ENCODE measurements at places on chromosomes 13 and 19. TPM values are rescaled to one million over a fixed set of nuclear protein-coding genes. Genes with fewer than 3 reads are reported as not detected.

DNA sequence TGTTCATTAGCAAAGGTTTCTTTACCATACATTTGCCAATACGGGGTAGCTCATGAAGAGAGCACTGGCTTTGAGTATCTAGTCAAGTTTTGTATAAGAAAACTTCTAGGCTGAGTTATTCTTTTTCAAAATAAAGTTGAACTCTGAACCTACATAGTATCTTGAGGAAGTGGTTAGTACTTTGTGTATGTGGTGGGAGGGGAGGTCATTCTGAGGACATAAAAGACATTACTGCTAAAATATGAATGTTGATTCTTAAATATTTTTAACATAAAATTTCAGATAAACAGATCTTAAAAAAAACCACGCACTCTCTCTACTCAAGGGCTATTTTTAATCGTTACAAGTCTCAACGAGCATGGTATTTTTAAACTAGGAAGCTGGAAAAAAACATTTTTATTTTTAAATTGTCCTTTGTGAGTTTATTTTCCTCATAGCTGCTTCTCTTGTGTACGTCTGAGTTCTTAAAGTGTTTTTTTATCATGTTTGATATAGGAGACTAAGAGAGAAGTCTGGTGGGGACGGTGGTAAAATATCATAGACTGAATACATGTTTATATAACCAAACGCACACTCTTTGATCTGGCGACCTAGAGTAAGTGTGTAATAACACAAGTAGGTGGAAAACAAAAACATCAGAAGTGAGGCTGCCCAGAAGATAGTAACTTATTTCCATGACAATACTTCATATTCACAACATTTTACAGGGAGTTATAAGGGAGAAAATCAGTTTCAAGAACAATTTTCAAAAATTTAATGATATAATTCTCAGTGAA lies 118.0 kb upstream of the POSTN start:
- no peak for DNase-seq

DNA sequence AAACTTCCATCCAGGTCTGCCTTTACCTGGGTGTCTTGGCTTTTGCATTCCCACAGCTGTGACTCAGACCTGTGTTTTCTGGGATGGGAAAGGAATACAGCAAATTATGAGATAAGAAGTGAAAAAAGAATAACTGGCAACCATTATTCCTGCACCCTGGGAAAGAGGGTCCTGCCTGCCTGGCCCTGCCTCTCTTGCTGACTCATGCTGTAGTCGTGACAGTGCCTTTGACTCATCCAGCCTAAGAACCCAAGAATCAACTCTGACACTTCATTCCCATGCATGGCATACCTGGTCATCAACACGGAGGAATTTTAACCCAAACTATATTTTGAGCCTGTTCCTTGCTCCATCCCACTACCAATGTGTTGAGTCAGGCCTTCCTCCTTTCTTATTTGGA lies 185.4 kb upstream of the SERP2 start:
- DNase-seq = no peak

The NLRP11 gene
- total RNA-seq = not detected

The EPS8L1 gene
- total RNA-seq = 0.83 TPM
